Right lobe of liver (tissue), 6 donors: ENCODE measurements at places on chromosomes 12 and 14.

- H3K27ac ChIP-seq = no peak overlapping the region
- H3K4me3 ChIP-seq = no peak overlapping the region
- no peaks in the 10 kb centered on the region for H3K36me3 ChIP-seq
- DNase-seq = no peak
Observed at GRCh38 chr12:68013181-68013580, 23.9 kb downstream of the IFNG-AS1 start.

- H3K36me3 ChIP-seq = no peaks in the 10 kb centered on the region
- H3K4me3 ChIP-seq = peak overlapping the region; percentile 1
- H3K27ac ChIP-seq = no peak overlapping the region
- no peaks in the 10 kb centered on the region for H3K4me1 ChIP-seq
- no peak for DNase-seq
Observed at GRCh38 chr14:39381366-39381765, 50.9 kb downstream of the FBXO33 start.

DNA sequence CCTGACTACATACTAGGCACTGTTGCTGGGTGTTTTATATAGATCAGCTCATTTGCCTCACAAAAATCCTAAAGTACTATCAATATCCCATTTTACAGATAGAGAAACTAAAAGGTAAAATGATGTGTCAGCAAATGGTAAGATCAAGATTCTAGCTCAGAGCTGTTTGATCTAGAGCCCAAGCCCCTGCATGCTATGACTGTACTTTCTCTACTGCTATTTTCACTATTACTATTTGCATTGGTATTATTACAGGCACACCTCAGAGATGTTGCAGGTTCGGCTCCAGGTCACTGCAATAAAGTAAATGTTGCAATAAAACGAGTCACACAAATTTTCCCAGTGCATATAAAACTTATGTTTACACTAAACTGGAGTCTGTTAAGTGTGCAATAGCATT is 10.9 kb downstream of the ISCU start:
- H3K27me3 ChIP-seq = no peaks in the 10 kb centered on the region
- no peaks in the 10 kb centered on the region for H3K4me1 ChIP-seq
- H3K27ac ChIP-seq = no peak overlapping the region
- no peaks in the 10 kb centered on the region for H3K36me3 ChIP-seq

GRCh38 chr14:76761136-76761959 is at the start of gene VASH1:
VASH1 (plus strand) TSS chr14:76761468; CDS start chr14:76762822, 1,354 bp downstream.
- H3K4me3 ChIP-seq = peak within 1 kb of the TSS; percentile 63
- H3K27ac ChIP-seq = peak within 1 kb of the TSS; percentile 50
- H3K4me1 ChIP-seq = no peaks in the 10 kb centered on the region
- H3K27me3 ChIP-seq = no peaks in the 10 kb centered on the region
